A549 treated with GW870086 at 1 μM for 4 hours (cell line): ENCODE measurements at places on chromosomes 13 and 19. TPM values are rescaled to one million over a fixed set of nuclear protein-coding genes. Genes with fewer than 3 reads are reported as not detected.

Gene OR7C1
- total RNA-seq = not detected in 5 replicates

Gene AMH
- 7.4 to 17.2 TPM (median 15.2 TPM) in 5 replicates for total RNA-seq

Gene COX7A1
- total RNA-seq = not detected in 5 replicates

Gene ZNF121
- 3.3 to 4.3 TPM (median 4.1 TPM) in 5 replicates for total RNA-seq

Gene COX6B2
- 0.57 to 1.2 TPM (median 0.81 TPM) in 5 replicates for total RNA-seq

Gene CGB8
- total RNA-seq = 1.9 to 3.4 TPM (median 2.0 TPM) in 5 replicates

Gene FGF22
- total RNA-seq = 0.32 to 0.79 TPM (median 0.67 TPM) in 5 replicates

Gene PTGER1
- total RNA-seq = 0.12 to 0.21 TPM (median 0.14 TPM) in 3 of 5 replicates, not detected in the others

Gene FCER2
- not detected in 5 replicates for total RNA-seq

Gene BORCS8
- total RNA-seq = 9.1 to 14.1 TPM (median 12.1 TPM) in 5 replicates
